ENCODE measurements at places on chromosomes 6 and 20.
A peak's percentile ranks its signal among the peaks of the same experiment; 100 is the strongest.

GRCh38 chr6:35280903-35281302 lies 16.7 kb upstream of the DEF6 start:
- DNase-seq = no peak

DNA sequence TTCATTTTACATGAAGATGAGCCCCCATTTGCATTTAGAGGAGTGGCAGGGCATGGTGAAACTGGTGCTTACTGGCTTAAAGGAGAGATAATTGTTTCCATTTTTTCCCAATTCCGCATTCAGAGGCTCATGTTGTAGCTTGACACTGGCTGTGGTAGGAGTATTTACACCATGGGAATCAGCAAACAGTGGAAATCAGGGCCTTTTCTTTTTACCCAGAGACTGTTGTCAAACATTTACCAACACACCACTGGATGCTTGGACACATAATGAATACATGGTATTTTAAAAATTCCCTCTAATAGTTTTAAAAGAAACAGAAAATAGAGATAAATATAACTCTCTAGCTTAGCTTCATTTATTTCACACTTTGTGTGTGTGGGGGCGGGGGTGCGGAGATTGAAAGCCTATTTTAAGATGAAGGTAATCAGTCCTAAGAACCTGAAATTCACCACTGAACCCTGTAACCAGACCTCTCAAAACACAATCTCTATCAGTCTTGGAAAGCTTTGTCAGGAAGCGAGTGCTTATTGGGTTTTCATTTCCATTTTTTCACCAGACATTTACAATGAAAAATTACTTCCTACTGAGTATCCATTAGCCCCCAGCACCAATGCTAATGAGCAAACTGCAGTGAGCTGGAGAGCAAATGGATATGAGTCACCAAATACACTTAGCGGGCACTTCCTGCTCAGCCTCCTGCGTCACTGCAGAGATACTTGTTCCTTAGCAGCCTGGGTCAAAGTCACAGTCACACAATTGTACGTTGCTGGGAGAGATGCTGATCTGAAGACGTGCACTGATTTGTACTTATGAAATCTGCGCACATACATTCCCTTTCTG lies 532.0 kb downstream of the BCKDHB start:
- no peak for DNase-seq

GRCh38 chr6:151885234-151885633 lies 77.8 kb downstream of the ESR1 start:
- no peak for DNase-seq

- DNase-seq = peak; percentile 41
These were observed 826 bp upstream of the PYGB start for GRCh38 chr20:25247000-25247517.

DNA sequence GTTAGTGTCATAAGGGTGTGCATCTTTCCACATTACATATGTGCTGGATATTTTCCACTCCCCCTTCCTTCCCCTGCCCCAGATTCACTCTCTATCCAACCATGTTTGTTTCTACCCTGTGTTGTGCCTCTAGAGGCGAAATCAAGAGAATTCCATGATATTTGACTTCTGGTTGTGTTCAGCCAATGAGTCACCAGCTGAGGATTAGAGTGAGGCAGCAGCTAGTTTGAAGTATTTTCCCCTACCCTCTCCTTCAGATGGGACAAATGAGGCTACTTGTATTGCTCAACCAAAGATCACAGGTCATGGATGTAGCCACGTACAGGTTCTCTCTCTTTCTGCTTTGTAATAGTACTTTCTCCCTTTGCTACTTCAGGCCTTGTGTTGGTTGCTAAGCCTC lies 24.5 kb upstream of the OR2J2 start:
- no peak for DNase-seq

- DNase-seq = no peak
These were observed 861.1 kb downstream of the DHX35 start for GRCh38 chr20:39823224-39823623.

DNA sequence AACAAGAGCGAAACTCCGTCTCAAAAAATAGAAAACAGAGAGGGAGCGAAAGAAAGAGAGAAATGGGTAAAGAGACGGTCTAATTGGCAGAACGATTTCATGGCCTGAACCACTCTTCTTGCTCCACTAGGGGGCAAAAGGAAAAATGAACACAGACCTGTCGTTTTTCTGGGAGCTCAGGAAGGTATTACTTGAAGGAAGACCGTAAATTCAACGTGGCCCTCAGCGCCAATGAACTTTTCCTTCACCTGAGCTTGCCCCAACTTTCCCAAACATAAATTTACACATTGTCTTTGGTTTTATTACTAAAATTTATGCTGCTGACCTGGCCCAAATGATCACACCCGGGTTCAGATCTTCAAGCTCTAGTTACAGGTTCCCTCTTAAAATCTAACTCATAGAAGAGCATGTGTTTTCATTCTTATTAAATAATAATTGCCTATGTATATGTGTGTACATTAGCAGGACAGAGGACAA lies 67.3 kb downstream of the ATP9A start:
- no peak for DNase-seq

- DNase-seq = no peak
These were observed 10.4 kb upstream of the ABHD16B start for GRCh38 chr20:63850689-63851547.

DNA sequence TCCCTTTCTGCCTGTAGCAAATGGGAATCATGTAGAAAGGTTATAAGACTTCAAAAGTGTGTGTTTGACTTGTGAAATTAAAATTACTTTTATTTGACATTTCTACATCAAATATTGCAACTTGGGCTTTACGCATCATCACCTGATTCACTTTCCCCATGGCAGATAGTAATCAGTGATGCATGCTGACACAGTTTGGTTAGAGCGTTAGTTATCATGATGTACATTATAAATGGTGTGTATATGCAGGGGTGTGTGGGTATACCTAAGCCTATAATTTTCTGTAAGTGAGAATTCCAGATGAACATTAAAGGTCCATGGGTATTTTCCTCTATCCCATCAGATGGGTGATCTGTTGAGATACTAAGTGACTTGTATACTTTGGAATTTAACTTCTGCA lies 141.5 kb downstream of the KLHL32 start:
- DNase-seq = no peak

DNA sequence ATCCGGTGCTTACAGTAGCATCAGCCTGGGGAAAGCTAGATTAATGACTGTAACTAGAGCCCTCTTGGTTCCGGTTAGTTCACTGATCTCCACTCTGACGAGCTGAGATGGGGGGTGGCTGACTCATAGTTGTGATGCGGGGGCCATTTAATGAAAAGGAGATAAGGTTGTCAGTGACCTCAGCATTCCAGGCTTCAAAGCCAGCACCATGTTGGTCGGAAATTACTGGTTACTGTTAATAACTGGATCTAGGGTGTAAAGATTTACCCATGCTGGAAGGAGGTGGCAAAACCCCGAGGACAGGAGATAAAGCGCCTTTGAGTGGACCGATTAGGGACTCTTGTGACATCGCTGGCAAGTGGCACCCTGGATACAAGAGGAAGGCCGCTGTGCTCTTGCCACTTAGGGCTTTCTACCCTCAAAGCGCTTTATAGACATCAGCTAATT lies 21.1 kb downstream of the FOXC1 start:
- no peak for DNase-seq

- DNase-seq = no peak
These were observed 15.7 kb upstream of the PRIM2 start for GRCh38 chr6:57301757-57302156.

DNA sequence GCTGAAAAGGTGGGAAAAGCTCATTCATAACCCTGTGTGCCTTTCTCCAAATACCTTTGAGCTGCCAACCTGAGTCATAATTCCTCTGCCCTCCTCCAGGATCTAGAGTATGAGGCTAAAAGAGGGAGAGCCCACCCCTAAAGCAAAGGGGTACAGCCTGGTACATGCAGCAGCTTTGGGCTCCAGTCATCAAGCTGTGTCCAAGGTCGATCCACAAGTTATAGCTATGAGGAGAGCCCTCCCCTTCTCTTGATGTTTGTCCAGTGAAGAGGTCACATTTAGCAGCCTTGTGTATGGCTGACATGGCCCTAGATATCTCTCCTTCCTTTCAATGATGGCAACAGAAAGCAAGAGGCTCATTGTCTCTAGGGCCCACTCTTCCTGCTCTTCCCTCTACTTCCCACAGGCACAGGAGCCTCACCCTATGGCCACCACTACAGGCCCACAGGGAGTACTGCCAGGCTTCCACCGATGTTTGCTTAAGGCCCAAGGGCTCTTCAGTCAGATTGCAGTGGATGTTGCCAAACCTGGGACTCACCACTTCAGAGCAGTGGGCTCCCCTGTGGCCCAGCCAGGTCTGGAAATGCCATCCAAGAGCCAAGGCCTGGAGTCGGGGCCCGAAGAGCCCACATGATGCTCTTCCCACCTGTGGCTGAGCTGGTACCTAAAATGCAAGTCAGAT lies 176.8 kb downstream of the CD83 start:
- DNase-seq = no peak

- no peak for DNase-seq
These were observed 124.8 kb downstream of the PTPRK start for GRCh38 chr6:128395596-128395995.

- DNase-seq = no peak
These were observed 41.7 kb upstream of the RGS17 start for GRCh38 chr6:153172815-153173214.

DNA sequence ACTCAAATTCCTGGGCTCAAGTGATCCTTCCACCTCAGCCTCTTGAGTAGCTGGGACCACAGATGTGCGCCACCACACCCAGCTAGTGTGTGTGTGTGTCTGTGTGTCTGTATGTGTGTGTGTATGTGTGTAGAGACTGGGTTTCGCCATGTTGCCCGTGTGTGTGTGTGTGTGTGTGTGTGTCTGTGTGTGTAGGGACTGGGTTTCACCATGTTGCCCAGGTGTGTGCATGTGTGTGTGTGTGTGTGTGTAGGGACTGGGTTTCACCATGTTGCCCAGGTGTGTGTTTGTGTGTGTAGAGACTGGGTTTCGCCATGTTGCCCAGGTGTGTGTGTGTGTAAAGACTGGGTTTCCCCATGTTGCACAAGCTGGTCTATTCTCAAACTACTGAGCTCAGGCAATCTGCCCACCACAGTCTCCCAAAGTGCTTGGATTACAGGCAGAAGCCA lies 28.3 kb downstream of the CDK5RAP1 start:
- no peak for DNase-seq

GRCh38 chr6:130161683-130162404 lies 60.9 kb downstream of the SAMD3 start:
- DNase-seq = no peak

GRCh38 chr6:142448091-142448729 lies 146.4 kb downstream of the ADGRG6 start:
- no peak for DNase-seq

DNA sequence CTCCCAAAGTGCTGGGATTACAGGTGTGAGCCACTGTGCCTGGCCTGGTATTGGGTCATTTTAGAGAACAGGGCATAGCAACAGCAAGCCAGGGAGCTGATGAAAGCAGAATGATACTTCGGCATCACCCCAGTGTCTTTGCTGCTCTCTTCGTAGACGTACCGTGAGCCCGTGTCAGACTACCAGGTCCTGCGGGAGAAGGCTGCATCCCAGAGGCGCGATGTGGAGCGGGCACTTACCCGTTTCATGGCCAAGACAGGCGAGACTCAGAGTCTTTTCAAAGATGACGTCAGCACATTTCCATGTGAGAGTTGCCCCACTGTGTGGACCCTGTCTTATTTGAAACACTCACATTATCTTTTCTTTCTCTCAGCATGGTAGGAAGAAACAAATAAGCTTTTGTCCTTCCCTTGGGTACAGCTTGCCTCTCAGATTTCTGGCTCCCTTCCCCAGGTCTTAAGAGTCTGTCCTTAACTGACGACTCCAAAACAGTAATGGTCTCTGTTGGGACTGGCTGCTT lies 15.9 kb downstream of the TAF8 start:
- no peak for DNase-seq

DNA sequence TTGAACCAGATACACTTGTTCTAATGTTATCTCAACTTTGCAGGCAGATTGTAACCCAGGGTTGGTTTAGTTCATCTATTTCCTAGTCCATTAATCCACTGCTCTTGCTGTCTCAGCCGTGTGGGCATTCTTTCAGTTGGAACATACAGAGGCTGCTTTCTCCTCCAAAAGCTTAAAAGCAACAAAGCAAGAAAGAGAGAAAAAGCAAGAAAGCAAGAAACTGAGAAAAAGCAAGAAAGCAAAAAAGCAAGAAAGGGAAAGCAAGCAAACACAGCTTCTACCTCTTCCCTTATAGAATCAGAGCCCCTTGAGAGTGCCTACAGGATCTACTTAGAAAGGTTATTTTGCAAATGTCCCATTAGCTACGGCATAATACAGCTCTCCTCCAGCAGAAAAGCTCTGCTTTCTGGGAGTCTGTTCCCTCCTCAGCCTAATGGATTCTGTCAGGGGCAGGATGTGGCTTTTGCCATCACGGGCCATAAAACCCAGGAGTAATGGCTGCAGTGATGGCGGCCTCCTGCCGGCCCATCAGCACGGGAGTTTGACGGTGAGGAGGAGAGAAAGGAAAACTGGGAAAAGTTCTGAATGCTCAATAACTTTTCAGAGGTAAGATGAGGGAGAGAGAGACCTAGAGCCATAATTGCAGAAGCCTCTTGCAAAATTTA lies 156.8 kb upstream of the JARID2 start:
- no peak for DNase-seq

GRCh38 chr6:148874698-148875293 lies 128.0 kb downstream of the UST start:
- DNase-seq = peak; percentile 16

DNA sequence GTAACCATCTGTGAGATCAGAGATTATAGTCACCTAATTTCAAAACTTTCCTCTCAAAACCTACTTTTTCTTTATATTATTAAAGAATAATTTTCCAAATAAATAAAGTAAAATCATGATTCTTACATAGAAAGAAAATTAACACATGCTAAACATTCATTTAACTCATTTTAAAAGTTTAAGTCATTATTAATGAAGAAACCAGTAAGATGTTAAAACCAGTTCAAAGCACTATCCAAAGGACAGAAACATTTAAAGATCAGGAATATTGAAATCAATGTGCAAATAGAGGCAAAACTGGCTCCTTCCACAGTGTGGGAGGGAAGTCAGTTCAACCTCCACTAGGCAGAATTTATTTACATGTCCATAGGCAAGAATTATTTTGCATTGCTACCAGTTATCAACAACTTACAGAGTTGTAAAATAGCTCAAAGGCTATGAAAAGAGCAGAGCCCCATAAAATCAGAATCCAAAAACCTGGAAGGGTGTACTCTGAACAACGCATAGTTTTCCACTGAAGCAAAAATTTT lies 146.9 kb downstream of the KHDC1L start:
- DNase-seq = no peak

- peak; percentile 49 for DNase-seq
These were observed 753 bp upstream of the PERP start for GRCh38 chr6:138107752-138108592.

GRCh38 chr6:35181933-35182612 lies 31.7 kb upstream of the SCUBE3 start:
- no peak for DNase-seq

DNA sequence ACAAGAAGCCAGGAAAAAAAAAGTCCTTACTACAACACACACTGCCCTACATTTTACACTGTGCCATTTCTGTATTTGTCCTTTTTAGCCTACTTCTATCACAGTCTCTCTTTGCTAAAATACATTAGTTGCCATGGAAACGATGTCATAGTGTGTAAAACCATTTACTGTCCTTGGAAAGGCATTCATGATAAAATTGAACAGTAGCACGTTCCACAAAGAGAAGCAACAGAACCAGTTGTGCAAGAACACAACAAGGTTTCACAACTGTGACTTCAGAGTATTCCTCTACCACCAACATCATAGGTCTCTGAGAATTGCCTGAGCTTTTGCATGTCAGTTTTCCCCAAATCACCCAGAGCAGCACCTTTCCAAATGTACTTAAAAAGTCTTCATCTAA lies 20.5 kb downstream of the FYN start:
- DNase-seq = no peak

- DNase-seq = no peak
These were observed 1005.8 kb upstream of the ADGRB3 start for GRCh38 chr6:67629258-67629657.

GRCh38 chr20:2708665-2709064 lies 16.1 kb downstream of the EBF4 start:
- DNase-seq = no peak
